ENCODE measurements at places on chromosomes 2 and 18. TPM values are rescaled to one million over a fixed set of nuclear protein-coding genes. Genes with fewer than 3 reads are reported as not detected.

GRCh38 chr2:197327472-197328098, 17.0 kb upstream of the ANKRD44 start:
- DNase-seq, result no peak
- H3K27ac ChIP-seq, result no peak overlapping the region
- H3K4me1 ChIP-seq, result no peaks in the 10 kb centered on the region

- H3K4me1 ChIP-seq, result peaks cover 45% of the 10 kb centered on the region
- no peak for DNase-seq
- no peaks in the 10 kb centered on the region for H3K27me3 ChIP-seq
- H3K27ac ChIP-seq, result peak overlapping the region; percentile 94
- H3K36me3 ChIP-seq, result peaks cover 4% of the 10 kb centered on the region
These were observed 1.2 kb downstream of the PPP1CB start for GRCh38 chr2:28752631-28753376.

The SSB gene
- total RNA-seq, result 202 TPM

The MARCHF7 gene
- 109 TPM for total RNA-seq

DNA sequence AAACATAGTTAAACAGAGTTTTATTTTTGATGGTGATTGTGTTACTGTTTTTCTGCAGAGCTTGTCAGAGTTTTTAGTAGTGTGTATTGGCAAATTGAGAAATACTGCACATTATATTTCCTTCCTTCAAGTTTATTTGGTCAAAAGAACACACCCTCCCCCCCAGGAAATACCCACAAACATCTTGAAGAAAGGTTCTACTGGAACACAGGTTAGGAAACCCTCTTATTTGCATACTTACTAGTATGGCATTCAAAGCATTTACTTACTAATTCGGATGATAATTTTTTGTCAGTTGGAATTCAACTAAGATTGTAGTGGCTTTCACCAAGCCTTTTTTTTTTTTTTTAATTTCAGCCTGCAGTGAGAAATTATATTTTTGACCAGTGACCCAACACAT, 9.1 kb downstream of the CAB39 start:
- peaks cover 4% of the 10 kb centered on the region for H3K36me3 ChIP-seq
- no peaks in the 10 kb centered on the region for H3K27me3 ChIP-seq
- DNase-seq, result no peak
- peak overlapping the region; percentile 43 for H3K4me3 ChIP-seq
- peaks cover 79% of the 10 kb centered on the region for H3K4me1 ChIP-seq

- peaks cover 42% of the 10 kb centered on the region for H3K4me1 ChIP-seq
- H3K4me3 ChIP-seq, result no peak overlapping the region
- H3K27me3 ChIP-seq, result no peaks in the 10 kb centered on the region
- H3K36me3 ChIP-seq, result peaks cover 47% of the 10 kb centered on the region
These were observed 105.6 kb downstream of the VSNL1 start for GRCh38 chr2:17646081-17646554.
